Cerebellar nuclear complex (tissue), 1 donor: ENCODE measurements at places on chromosomes 12 and 14.

GRCh38 chr14:52003324-52003723 is 14.0 kb downstream of the RTRAF start:
- DNase-seq = no peak

- no peak for DNase-seq
Measured at GRCh38 chr12:106125351-106126095, 13.2 kb downstream of the NUAK1 start.

GRCh38 chr12:31600750-31601149 is 9.8 kb upstream of the DENND5B start:
- DNase-seq = no peak

- no peak for DNase-seq
Measured at GRCh38 chr12:76940671-76941445, 62.0 kb upstream of the CSRP2 start.

DNA sequence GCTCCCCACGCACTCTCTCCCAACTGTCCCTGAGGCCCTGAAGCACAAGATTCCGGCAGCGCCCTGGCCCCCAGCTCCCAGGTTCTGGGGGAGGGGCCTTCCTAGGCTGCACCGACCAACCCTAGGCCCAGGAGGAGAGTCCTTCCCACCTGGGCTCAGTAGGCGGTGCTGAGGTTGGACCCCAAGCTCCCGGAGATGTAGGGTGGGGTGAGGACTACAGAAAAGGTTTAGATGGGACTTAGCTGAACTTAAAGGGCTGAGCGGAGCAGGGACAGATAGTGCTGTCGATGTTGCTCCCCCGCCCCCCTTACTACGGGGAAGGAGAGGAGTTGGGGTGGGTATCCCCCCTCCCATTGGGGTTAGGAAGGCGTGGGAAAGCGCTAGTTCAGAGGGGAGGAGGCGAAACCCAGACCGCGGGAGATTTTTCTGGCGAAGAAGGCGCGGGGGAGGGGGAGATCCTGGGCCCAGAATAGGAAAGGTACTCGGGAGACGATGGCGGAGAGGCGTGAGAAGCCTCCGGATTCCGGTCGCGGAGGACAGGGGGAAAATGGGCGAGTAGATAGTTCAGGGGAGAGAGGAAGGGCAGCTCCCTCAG is 4.2 kb upstream of the BAZ2A start:
- no peak for DNase-seq

DNA sequence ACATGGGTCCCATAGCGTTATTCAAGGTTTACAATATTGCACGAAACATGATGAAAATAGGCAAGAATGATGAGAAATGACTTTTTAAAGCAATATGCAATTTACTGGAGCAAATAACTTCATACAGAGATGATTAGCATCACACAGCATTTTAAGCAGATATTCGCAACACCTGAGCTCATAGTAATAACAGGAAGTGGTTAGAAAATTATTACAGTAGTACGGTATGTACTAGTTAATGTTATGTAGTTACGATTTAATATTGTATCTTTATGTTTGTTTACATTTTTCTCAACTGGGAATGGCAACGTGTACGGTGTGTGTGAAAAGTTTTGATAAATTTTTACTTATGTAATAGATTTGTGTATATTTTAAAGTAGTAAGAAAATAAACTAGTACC is 102.6 kb downstream of the OSBPL8 start:
- DNase-seq = no peak
